ENCODE measurements at places on chromosomes 11 and 22.

- no peak for DNase-seq
These were observed 40.1 kb upstream of the FLI1 start for GRCh38 chr11:128653801-128654231.

GRCh38 chr22:22721681-22722354 lies 77.4 kb downstream of the GGTLC2 start:
- DNase-seq: no peak

DNA sequence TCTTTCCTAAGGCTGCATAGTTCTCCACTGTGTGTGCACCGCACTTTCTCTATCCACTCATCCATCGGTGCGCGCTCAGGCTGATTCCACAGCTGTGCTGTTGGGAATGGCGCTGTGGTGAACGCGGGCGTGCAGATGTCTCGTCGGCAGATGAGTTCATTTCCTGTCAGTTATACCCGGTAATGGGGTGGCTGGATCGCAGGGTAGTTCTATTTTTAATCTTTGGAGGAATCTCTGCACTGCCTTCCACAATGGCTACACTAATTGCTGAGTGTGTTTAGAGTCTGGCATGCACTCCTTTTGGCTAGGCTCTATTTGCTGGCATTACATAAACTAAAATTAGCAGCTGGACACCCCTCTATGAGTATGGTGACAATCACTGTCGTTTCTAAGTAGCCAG lies 27.9 kb upstream of the KRTAP5-7 start:
- no peak for DNase-seq

GRCh38 chr11:124602193-124602592 lies 9.0 kb upstream of the PANX3 start:
- no peak for DNase-seq

Measured in stimulated activated CD8-positive, alpha-beta memory T cell treated with anti-CD3 and anti-CD28 coated beads, Interleukin-7, amount 100 ng/mL, for 1 hour (primary cell).